ENCODE measurements at places on chromosomes 16 and 17. TPM values are rescaled to one million over a fixed set of nuclear protein-coding genes. Genes with fewer than 3 reads are reported as not detected.

Gene NTN3
- total RNA-seq: not detected

Gene UBE2O
- 37.3 TPM for total RNA-seq

DNA sequence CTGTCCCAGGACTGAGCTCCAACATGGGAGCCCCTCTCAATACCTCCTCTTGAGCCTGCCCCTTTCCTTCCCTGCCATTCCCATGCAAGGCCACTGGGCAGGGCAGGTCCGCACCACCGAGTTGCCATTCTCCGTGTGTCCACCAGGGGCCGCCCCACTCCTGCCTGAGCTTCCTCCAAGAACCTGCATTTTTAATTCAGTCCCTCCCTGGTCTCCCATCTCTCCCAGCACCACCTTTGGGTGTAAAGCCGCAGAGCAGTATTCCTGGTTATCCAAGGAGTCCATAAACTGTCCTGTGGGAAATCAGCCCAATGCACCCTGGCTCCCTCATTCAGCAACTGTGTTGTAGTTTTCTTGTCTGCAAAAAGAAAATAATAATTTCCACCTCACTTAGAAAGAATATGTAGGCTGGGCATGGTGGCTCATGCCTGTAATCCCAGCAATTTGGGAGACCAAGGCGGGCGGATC, 15.9 kb upstream of the ANKRD40CL start:
- DNase-seq: peak; percentile 82

DNA sequence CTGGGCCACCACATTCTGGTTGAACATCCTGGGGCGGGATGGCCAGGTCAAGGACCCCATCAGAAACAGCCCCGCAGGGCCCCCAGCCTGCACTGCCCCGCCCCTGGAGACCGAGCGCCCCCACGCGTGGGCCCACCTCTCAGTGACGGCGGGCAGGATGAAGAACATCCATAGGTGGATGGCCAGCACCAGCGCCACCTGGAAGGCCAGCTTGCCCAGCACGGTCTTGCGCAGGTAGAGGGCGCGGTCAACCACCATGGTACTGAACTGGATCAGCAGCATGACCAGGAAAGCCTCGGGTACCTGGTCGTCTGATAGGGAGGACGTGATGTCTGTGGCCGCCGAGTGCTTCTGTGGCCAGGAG, 13.6 kb downstream of the CTU2 start:
- DNase-seq: no peak

GRCh38 chr16:89368604-89369249, 121.6 kb downstream of the ANKRD11 start:
- DNase-seq: no peak

DNA sequence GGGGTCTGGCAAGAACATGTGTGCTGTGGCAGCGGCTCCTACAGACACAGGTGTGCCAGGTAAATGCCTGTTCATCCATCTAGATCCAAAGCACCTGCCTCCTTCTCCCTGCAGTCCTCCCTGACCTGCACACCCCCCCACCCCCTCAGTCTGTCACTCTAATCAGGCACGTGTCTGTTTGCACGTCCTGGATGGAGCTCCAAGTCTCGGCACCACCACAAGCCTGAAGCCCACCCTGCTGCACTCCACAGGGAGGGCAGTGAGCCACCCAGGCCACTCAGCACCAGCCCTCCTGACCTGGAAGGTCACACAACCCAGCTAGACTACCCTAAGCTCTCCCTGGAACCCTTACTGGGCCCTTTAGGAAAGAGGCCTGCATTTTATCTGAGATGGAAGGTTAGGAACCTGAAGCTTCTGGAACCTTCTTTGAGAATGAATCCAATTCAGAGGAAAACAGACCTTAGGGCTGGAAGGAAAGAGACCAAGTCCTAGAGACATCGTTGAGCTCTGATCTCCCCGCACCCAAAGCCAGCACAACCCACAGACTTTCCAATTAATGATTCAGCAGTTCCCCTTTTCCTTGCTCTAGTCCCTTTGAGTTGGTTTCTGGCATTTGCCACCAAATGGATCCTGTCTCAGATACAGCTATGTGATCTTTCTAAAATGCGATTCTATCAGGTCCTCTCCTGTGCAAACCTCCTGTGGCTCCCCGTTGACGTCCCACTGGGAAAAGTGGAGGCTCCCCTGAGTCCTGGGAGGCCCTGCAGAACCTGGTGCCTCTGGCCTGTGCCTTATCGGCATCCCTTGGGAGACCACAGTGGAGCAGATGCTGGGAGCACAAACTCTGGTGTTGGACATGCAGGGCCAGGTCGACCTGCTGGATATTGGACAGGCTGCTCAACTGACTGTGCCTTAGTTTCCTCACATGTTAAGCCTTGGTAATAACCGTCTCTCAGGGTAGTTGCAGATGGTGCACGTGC, 67.9 kb downstream of the PRMT7 start:
- DNase-seq: no peak
